Right lobe of liver (tissue), 6 donors: ENCODE measurements at places on chromosomes 7 and 10. TPM values are rescaled to one million over a fixed set of nuclear protein-coding genes. Genes with fewer than 3 reads are reported as not detected.
A peak's percentile ranks its signal among the peaks of the same experiment; 100 is the strongest.

- H3K27ac ChIP-seq: no peak overlapping the region
- no peaks in the 10 kb centered on the region for H3K27me3 ChIP-seq
- H3K36me3 ChIP-seq: no peaks in the 10 kb centered on the region
- no peaks in the 10 kb centered on the region for H3K4me1 ChIP-seq
These were observed 25.7 kb downstream of the GPR22 start for GRCh38 chr7:107495516-107495915.

DNA sequence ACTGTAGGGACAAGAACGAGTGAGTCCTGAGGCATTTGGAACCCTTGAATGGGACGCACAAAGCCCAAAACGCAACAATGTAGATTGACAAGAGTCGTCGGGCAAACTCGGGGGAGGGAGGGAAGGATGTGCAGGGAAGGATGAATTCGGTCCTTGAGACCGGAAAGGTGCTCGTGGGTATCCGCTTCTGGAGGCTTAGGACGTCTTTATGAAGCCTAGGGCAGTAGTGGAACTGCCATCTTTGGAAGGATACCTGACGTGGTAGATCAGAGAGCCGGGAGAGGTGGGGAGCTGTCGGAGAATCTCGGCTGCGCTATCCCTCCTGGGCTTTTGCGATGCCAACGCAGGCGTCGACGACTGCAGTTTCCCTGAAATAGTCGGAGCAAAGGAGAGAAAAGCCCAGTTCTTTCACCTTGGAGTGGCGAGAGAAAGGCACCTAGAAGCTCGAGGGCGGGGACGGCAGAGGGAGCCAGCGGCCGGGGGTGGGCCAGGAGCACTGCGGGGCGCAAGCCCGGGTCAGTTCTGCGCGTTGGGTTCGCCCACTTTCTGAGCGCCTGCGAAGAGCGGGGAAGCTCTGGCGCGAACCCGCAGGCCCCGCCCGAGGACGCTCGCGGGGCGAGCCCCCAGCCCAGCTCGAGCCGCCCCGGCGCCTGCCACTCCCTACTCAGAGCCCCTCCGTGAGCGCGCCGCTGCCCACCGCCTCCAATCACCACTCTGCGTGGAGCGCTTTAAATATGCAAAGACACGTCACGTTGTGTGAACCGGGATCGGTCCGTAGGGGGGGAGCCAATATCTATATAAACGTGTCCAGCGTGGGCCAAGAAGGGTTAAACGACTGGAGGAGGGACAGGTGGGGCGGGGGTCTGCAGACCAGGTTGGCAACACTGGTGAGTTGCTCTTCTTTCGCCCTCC lies at the start of gene CYP26C1:
TSS of gene CYP26C1 (plus strand) at position 824 of the 912 bp plus-strand sequence. CDS start 466 bp downstream, outside the sequence.
- peaks cover 2% of the 10 kb centered on the region for H3K27me3 ChIP-seq
- H3K4me1 ChIP-seq: peaks cover 18% of the 10 kb centered on the region
- no peaks in the 10 kb centered on the region for H3K36me3 ChIP-seq
- H3K4me3 ChIP-seq: no peak within 1 kb of the TSS
- no peak within 1 kb of the TSS for H3K27ac ChIP-seq

- no peaks in the 10 kb centered on the region for H3K36me3 ChIP-seq
- no peak overlapping the region for H3K27ac ChIP-seq
- DNase-seq: no peak
These were observed 618.2 kb downstream of the TNS3 start for GRCh38 chr7:46963719-46964118.

DNA sequence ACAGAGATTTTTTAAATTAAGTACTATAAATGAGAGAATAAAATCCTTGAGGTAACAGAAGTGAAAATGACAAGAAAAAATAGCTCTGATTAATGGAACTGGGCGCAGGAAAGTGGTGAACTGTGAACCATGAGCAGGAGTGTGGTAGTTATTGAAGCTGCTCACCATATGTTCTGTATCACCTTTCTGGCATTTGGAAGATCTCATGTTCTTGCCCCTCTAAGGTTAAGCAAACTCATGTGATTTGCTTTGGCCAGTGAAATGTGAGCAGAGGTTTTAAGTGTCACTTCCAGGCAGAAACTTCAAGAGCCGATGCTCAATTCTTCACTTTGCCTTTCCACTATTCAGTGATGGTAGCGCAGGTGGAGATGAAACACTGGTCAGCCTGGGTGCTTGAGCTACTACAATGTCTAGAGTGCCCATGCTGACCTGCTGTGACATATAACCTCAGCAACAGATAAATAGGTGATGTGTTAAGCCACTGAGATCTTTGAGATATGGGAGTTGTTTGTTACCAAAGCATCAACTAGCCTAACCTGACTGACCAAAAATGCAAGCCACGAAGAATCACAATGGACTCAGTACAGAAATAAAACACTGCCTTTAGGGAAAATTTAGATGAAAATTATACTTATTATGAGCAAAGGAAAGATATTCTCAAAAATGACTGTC lies 18.4 kb downstream of the MTPAP start:
- no peaks in the 10 kb centered on the region for H3K4me1 ChIP-seq
- no peak overlapping the region for H3K4me3 ChIP-seq
- H3K27ac ChIP-seq: no peak overlapping the region
- H3K36me3 ChIP-seq: no peaks in the 10 kb centered on the region
- no peak for DNase-seq

DNA sequence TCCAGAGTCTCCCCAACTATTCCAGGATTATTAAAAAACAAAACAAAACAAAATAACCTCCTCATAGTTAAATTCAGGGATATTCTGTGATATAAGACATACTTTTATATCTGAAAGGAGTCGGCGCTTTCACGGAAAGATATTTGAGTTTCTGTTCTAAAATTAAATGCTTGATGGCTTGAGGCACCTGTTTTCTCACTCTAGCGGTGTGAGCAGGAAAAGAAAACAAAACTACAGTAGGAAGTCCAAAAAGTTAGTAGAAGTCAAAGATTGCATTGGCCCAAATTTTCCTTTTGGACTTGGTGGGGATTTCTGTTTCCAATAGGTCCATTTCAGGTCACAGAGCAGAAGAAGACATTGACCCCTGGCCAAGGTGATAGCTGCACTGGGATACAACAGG lies 716.1 kb upstream of the POT1 start:
- DNase-seq: no peak
- no peak overlapping the region for H3K4me3 ChIP-seq
- H3K27ac ChIP-seq: no peak overlapping the region
- H3K4me1 ChIP-seq: no peaks in the 10 kb centered on the region

GRCh38 chr7:20343205-20343604 lies 12.5 kb downstream of the ITGB8 start:
- H3K4me1 ChIP-seq: no peaks in the 10 kb centered on the region
- DNase-seq: no peak
- H3K27ac ChIP-seq: no peak overlapping the region
- no peaks in the 10 kb centered on the region for H3K36me3 ChIP-seq
- no peaks in the 10 kb centered on the region for H3K27me3 ChIP-seq

DNA sequence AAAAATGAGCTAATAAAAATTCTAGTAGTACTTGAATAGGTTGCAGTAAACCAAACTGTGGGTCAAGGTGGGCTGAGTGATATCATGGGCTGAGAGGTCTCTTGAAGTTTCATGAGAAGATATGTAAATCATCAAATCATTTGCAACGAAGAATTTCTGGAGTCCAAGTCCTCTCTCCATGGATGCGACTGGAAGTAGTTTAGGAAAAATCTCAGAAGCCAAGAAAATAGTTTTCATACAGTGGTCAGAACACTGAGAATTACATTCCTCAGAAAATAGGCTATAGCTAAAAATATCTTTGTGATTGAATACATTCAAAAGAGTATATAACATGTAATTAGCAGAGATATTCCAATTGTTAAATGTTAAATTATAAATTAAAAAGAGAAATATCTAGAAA lies 3.6 kb upstream of the IFIT1 start:
- H3K4me1 ChIP-seq: peaks cover 11% of the 10 kb centered on the region
- no peaks in the 10 kb centered on the region for H3K36me3 ChIP-seq
- DNase-seq: no peak
- no peaks in the 10 kb centered on the region for H3K27me3 ChIP-seq

DNA sequence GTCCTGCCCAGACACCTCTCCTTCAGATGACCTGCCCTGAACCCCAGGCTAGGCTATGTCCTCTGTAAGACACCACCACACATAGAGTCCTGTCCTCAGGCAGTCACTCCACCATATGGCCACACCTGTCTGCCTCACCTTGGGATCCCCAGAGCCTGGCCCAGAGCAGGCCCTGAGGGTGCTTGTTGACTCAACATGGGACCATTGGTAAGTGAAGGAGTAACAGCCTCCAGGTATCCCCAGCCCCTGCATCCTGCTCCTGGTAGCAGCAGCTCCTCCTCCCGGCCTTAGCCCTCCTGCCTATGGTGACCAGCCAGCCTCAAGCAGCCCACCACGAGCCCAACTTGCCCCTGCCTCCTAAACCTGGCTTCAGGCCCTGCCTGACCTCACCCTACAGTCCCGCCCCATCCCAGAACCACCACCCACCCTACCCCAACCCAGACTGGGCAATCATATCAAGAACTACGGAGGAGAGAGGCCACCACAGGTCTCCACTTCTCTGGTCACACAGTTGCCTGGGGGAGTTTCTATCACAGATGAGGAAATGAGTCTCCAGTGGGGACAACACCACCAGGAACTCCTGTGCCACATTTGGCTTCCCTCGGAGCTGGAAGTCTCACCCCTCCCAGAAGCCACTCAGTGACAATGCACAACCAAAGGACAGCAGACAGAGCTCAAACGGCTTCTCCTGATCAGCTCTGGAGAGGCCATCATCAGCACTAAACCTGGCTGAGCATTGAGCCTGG lies 136.6 kb downstream of the GRID1 start:
- H3K4me1 ChIP-seq: no peaks in the 10 kb centered on the region
- H3K36me3 ChIP-seq: no peaks in the 10 kb centered on the region
- H3K4me3 ChIP-seq: no peak overlapping the region
- no peak overlapping the region for H3K27ac ChIP-seq
- DNase-seq: peak; percentile 41
- no peaks in the 10 kb centered on the region for H3K27me3 ChIP-seq

DNA sequence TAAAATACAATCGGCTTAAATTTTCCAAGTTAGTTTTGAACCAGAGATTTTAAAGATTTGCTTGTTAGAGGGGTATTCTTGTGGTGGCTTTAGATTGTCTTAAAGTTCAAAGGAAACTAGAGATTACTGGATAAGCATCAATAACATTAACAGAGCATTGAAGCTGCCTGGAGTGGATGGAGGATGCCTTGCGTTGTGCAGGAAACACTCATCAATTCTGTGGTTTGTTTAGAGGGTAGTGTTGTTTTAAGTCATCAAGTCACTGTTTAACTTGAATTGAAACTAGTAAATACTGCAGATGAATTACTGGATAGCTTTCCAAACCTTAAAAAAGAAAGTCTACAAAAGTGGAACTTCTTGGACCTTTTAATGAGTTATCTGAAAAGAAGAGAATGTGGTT lies 218.6 kb downstream of the CELF2 start:
- H3K27me3 ChIP-seq: no peaks in the 10 kb centered on the region
- H3K4me1 ChIP-seq: no peaks in the 10 kb centered on the region
- H3K36me3 ChIP-seq: no peaks in the 10 kb centered on the region
- no peak for DNase-seq
- no peak overlapping the region for H3K27ac ChIP-seq

GRCh38 chr10:72328045-72328828 lies 26.5 kb downstream of the DNAJB12 start:
- peaks cover 65% of the 10 kb centered on the region for H3K4me1 ChIP-seq
- H3K27me3 ChIP-seq: no peaks in the 10 kb centered on the region
- H3K27ac ChIP-seq: peak overlapping the region; percentile 97
- no peak overlapping the region for H3K4me3 ChIP-seq
- DNase-seq: peak; percentile 87

DNA sequence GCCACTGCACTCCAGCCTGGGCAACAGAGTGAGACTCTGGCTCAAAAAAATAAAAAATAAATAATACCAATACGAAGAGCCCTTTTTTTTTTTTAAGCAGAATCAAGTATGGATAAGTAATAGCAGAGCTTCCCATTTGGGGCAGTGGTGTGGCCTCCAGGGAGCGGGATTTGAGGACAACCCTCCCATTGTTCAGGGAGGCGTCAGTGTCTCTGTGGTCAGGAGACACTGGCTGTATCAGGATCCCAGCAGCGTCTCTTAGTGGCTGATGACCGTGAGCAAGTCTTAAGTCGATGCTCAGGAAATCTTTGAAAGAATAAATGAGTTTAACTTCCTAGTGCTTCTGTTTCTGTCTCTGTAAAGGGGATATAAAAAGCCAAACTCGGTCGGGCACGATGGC lies 25.2 kb upstream of the SH2B2 start:
- H3K36me3 ChIP-seq: no peaks in the 10 kb centered on the region
- H3K27me3 ChIP-seq: no peaks in the 10 kb centered on the region
- no peak for DNase-seq
- H3K4me1 ChIP-seq: no peaks in the 10 kb centered on the region
- H3K27ac ChIP-seq: no peak overlapping the region
- no peak overlapping the region for H3K4me3 ChIP-seq

DNA sequence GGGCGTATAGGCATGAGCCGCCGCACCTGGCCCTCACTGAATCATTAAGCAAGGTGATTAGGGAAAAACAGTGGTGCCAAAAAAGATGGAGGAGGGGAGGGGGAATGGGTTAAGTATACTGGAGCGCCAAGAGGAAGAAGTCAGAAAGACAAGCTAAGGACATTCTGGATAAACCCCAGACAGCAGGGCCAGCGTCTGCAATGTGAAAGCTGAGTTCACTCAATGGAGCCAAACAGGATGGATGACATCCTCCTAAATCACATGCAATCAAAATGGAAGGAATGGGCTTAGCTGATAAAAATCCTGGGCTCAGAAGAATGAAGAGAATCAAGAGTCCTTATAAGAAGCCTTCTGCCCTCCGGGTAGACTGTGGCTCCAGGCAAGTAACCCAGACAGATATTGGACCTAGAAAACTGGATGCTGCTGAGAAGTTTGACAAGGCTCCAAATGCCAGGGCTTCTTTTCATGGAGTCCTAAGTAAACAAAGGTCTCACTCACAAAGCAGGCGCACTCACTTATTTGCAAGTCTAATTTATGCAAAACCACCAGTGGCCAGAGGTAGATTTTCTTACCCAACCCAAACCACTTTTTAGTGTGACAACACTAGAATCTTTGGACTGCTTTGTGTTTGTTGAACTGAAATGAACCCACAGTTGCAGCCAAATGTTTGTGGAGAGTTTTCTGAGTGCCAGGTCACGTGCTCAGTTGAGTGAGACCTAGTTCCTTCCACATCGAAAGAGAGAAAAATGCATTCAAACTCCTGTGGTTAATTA lies 519.1 kb upstream of the AUTS2 start:
- peak; percentile 86 for DNase-seq
- no peak overlapping the region for H3K27ac ChIP-seq
- H3K36me3 ChIP-seq: no peaks in the 10 kb centered on the region
- H3K4me1 ChIP-seq: peaks cover 17% of the 10 kb centered on the region
- no peak overlapping the region for H3K4me3 ChIP-seq
- H3K27me3 ChIP-seq: no peaks in the 10 kb centered on the region

- no peak overlapping the region for H3K4me3 ChIP-seq
- H3K4me1 ChIP-seq: no peaks in the 10 kb centered on the region
- no peak for DNase-seq
- H3K27ac ChIP-seq: no peak overlapping the region
- no peaks in the 10 kb centered on the region for H3K36me3 ChIP-seq
- no peaks in the 10 kb centered on the region for H3K27me3 ChIP-seq
These were observed 99.7 kb downstream of the MAPK8 start for GRCh38 chr10:48406204-48406603.

GRCh38 chr10:130929422-130930325 lies 381.8 kb downstream of the TCERG1L start:
- H3K4me1 ChIP-seq: no peaks in the 10 kb centered on the region
- H3K36me3 ChIP-seq: no peaks in the 10 kb centered on the region
- no peaks in the 10 kb centered on the region for H3K27me3 ChIP-seq
- no peak overlapping the region for H3K4me3 ChIP-seq
- H3K27ac ChIP-seq: no peak overlapping the region

The MSS51 gene
- total RNA-seq: 0.64 TPM

The MYH16 gene
- not detected for total RNA-seq

The CALML5 gene
- total RNA-seq: not detected

The EPO gene
- total RNA-seq: 84.5 TPM

The ADRB1 gene
- 0.66 TPM for total RNA-seq

The COBL gene
- total RNA-seq: 33.2 TPM

The CFAP69 gene
- 4.5 TPM for total RNA-seq

The ASIC3 gene
- total RNA-seq: 1.1 TPM

The NEUROG3 gene
- not detected for total RNA-seq

The ARMC3 gene
- total RNA-seq: not detected

The CTAGE4 gene
- 4.5 TPM for total RNA-seq
